H9 (cell line): ENCODE measurements at places on chromosomes 5 and 9.

- no peaks in the 10 kb centered on the region for H3K27me3 ChIP-seq
- no peak overlapping the region for H3K4me3 ChIP-seq
- peaks cover 73% of the 10 kb centered on the region for H3K36me3 ChIP-seq
- H3K27ac ChIP-seq = no peak overlapping the region
- H3K4me1 ChIP-seq = no peaks in the 10 kb centered on the region; the same call in 1 of the 2 replicates
Observed at GRCh38 chr5:138932171-138932810, 57.2 kb upstream of the LRRTM2 start.

- H3K36me3 ChIP-seq = no peaks in the 10 kb centered on the region
- no peak overlapping the region for H3K4me3 ChIP-seq
- no peaks in the 10 kb centered on the region; the same call in 1 of the 2 replicates for H3K4me1 ChIP-seq
- no peaks in the 10 kb centered on the region for H3K27me3 ChIP-seq
- no peak for DNase-seq
Observed at GRCh38 chr9:114416290-114416689, 28.5 kb upstream of the AKNA start.

GRCh38 chr9:108983885-108984284 is 29.4 kb downstream of the CTNNAL1 start:
- H3K4me3 ChIP-seq = no peak overlapping the region
- peaks cover 23% of the 10 kb centered on the region for H3K36me3 ChIP-seq
- DNase-seq = no peak
- H3K27ac ChIP-seq = no peak overlapping the region

DNA sequence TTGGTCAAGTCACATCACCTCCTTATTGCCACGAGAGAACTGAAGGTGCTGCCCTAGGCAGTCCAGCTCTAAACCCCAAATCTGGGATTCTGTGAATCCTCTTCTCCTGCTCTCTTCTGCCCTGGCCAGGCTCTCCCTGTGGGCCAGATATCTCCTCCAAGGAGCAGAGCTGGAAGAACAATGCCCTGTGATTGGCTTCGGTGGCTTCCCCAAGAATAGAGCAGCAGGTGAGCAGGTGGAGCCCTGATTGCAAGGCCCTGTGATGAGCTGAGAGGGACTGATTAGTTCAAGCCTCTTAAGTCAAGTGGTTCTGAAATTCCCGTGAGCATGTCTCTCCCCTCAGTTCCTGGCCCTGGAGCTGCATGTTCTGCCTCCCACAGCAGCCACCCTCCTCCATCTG is 175.3 kb upstream of the BRINP1 start:
- DNase-seq = no peak
- H3K36me3 ChIP-seq = no peaks in the 10 kb centered on the region; the same call in 2 of the 3 replicates
- no peak overlapping the region for H3K4me3 ChIP-seq
- no peak overlapping the region for H3K27ac ChIP-seq
- H3K4me1 ChIP-seq = no peaks in the 10 kb centered on the region

- H3K27me3 ChIP-seq = no peaks in the 10 kb centered on the region
- no peak overlapping the region for H3K27ac ChIP-seq
- DNase-seq = peak; percentile 84
- no peak overlapping the region for H3K4me3 ChIP-seq
- H3K36me3 ChIP-seq = no peaks in the 10 kb centered on the region
Observed at GRCh38 chr5:97044052-97044451, 98.4 kb downstream of the LIX1 start.

DNA sequence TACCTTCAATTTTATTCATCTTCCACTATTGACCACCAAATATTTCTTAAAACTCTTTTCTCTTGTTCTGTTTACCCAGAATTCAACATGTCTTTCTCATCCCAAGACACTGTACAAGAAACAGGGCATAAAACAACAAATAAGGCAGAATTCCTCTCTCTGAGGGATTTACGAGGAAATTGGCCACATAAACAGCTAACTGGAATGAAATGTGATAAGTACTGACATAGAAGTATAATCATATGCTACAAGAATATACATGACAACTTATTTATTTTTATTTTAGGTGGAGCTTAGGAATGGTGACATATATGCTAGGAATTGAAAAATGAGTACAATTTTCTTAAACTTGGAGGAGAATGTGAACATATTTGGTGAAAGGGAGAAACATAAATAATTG is 48.8 kb upstream of the FBN2 start:
- no peaks in the 10 kb centered on the region for H3K27me3 ChIP-seq
- no peaks in the 10 kb centered on the region for H3K4me1 ChIP-seq
- no peak overlapping the region for H3K4me3 ChIP-seq
- H3K36me3 ChIP-seq = no peaks in the 10 kb centered on the region

GRCh38 chr5:42994555-42995359 is 45.4 kb downstream of the ANXA2R start:
- peaks cover 85% of the 10 kb centered on the region for H3K27me3 ChIP-seq
- no peak overlapping the region for H3K27ac ChIP-seq
- H3K4me1 ChIP-seq = no peaks in the 10 kb centered on the region

DNA sequence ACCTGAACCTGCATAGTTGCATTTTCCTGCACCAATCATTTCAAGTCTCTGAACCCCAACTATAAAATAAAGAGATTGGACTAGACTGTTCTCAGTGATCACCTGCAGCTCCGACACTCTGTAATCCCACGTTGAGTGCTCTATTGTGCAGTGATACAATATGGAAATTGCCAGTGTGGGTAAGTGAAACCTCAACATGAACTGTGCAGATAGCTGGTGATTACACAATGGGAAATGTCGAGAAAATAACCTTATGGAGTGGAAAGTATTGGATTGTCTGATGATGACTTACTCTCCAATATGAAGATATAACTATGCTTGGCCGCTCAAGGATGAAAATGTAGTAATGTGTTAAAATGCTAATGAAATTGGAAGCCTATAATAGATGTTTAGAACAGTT is 293.1 kb upstream of the BRINP1 start:
- no peaks in the 10 kb centered on the region for H3K27me3 ChIP-seq
- peaks cover under 1% of the 10 kb centered on the region; the same call in 1 of the 2 replicates for H3K4me1 ChIP-seq
- no peak overlapping the region for H3K27ac ChIP-seq
- DNase-seq = no peak
- no peaks in the 10 kb centered on the region for H3K36me3 ChIP-seq

DNA sequence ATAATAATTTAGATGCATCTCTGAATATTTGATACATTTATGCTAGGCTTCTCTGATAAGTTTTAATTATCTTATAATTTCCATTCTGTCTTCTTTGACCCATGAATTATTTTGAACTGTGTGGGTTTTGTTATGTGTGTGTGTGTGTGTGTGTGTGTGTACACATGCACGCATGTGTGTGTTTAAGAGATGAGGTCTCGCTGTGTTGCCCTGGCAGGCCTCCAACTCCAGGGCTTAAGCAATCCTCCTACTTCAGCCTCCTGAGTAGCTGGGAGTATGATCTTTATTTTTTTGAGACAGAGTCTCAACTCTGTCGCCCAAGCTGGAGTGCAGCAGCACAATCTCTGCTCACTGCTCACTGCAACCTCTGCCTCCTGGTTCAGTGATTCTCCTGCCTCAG is 75.4 kb downstream of the NDUFAF2 start:
- no peak for DNase-seq
- no peaks in the 10 kb centered on the region for H3K4me1 ChIP-seq
- no peak overlapping the region for H3K27ac ChIP-seq
- no peaks in the 10 kb centered on the region for H3K27me3 ChIP-seq
- no peak overlapping the region for H3K4me3 ChIP-seq

DNA sequence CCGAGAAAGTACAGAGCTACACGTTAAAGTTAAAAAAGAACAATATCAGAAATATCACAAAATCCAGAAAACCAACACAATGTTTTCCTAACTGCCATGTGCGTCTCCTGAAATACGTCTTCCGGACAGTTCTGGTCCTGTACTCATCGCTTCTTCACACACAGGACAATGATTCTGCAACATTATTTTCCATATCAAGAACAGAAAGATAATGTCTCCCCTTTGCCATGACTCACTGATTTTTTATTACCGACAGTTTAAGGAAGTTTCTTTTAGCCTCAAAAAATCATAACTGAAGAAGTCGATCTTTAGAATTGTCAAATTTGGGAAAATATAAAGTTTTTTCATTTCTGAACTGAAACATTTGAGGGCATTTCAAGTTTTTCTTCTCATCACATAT is 2.5 kb downstream of the TBC1D9B start:
- no peak overlapping the region for H3K4me3 ChIP-seq
- no peaks in the 10 kb centered on the region for H3K4me1 ChIP-seq
- H3K27me3 ChIP-seq = no peaks in the 10 kb centered on the region
- peaks cover 35% of the 10 kb centered on the region for H3K36me3 ChIP-seq
- no peak overlapping the region for H3K27ac ChIP-seq

DNA sequence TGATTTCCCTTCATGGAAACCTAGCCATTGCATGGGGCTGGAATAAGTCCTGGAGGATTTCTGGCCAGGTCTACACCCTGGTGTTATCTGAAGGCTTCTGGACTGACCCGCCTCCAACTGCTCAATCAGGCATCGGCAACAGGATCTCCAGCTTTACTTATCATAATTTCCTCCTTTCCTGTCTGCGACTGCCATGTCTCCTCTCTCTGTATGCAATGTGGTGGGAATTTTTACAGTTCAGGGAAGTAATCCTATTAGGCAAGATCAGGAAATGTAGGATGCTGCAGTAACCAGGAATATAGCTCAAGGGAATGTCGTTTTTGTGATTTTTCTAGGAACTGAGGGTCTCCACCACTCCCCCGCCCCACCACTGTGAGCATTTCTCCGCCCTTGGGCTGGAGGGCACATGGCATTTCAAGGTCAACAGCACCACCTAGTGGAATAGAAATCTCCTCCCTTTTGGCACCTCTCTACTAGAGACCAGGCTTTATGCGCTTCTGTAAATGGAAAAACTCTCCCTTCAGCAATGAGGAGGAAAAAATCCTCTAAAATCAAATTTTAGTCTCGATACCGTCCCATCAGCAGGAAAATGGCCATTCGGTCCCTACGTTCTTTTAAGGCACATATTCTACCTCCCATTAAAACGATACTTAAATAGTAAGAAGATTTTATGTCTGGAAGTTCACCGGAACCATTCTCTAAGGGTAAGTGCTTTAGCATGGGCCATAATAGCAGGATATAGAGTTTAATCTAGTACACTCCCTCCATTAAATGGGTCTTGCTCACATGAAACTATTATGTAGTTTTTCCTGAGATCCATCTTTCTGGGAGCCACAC is 93.0 kb downstream of the YTHDC2 start:
- DNase-seq = peak; percentile 74
- H3K27ac ChIP-seq = no peak overlapping the region
- peaks cover 6% of the 10 kb centered on the region for H3K36me3 ChIP-seq

GRCh38 chr9:5445886-5446285 is 4.5 kb upstream of the CD274 start:
- no peak overlapping the region for H3K4me3 ChIP-seq
- no peak overlapping the region for H3K27ac ChIP-seq
- H3K27me3 ChIP-seq = no peaks in the 10 kb centered on the region
- H3K36me3 ChIP-seq = no peaks in the 10 kb centered on the region

DNA sequence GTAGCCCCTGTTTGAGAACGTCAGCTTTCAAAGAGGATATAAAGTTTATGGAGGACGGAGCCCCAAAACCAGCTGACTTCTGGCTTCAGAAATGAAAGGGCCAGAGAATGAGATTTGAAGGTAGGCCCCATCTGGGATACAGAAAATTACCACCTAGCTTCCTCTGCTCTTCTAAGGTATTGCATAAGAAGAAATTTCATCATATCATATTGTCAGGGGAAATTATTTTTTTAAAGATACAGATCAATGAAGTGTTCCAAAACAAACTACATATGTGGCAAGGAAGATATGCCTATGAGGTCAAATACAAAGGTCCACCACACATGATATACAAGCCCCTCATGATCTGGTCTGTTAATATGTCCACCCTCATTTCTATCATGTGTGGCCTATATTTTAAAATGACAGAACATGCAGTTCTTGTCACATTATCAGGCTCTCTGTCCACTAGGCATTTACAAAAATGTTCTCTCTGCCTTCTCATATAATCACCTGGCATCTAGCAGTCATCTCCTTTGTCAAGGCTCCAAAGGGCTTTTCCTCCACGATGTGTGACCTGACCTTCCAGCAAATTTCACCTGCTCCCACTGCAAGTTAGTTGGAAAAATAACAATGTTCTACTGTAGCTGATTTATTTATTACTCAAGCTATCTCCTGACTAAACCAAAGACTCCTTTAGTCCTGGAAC is 83.1 kb downstream of the DPYSL3 start:
- no peak overlapping the region for H3K27ac ChIP-seq
- peaks cover 2% of the 10 kb centered on the region; the same call in 1 of the 2 replicates for H3K4me1 ChIP-seq
- H3K36me3 ChIP-seq = peaks cover 46% of the 10 kb centered on the region
- DNase-seq = no peak
- no peaks in the 10 kb centered on the region for H3K27me3 ChIP-seq
- H3K4me3 ChIP-seq = no peak overlapping the region

- H3K27me3 ChIP-seq = no peaks in the 10 kb centered on the region
- H3K4me1 ChIP-seq = no peaks in the 10 kb centered on the region
- no peak overlapping the region for H3K27ac ChIP-seq
- no peak overlapping the region for H3K4me3 ChIP-seq
- H3K36me3 ChIP-seq = no peaks in the 10 kb centered on the region
Observed at GRCh38 chr5:39558541-39558940, 133.8 kb upstream of the DAB2 start.
